Natural killer cell treated with Interleukin-12 subunit alpha and Interleukin-12 subunit beta and Interleukin-15 and Interleukin-18, amount 100 ng/mL, for 72 hours (primary cell): ENCODE measurements at places on chromosomes 13 and 19.

DNA sequence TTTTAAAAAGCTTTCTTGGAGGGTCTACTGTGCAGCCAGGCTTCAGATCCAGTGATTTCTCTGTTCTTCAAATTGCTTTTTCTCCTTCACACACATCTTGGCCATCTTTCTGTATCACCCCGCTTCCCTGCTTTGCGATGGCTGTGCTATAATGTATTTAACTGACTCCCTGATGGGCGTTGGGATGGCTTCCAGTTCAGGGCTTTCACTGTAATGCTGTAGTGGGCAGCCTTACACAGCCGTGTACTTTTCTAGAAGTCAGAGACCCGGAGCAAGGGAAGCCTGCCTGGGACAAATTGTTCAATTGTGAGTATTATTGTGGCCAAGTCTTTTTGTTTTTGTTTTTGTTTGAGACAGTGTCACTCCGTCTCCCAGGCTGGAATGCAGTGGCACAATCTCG, 19.4 kb upstream of the PAK4 start:
- no peak for DNase-seq

DNA sequence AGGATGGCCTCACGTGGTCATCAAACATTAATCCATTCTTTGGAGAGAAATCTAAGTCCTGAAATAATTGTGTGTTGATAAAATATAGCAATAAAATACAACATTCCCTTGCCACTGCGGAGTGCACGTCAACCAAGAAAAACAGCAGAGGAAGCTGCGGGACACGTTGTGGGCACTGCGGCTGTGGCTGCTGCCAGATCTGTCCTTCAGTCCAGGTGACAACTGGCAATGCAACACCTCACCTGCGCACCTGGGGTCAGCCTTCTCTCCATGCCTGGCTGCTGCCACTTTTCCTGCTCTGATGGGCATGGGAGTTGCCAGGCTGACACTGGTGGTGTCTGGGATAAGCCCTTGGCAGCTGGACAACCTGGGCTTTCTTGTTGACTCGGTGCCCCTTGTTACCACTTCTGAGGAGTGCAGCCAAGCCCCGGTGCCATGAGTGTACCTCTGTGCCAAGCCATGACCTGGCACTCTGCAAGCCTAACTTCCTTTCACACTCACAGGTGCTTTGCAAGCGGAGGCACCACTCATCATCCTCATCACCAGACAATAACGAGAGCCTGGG, 251.6 kb upstream of the TSHZ3 start:
- DNase-seq, result no peak

DNA sequence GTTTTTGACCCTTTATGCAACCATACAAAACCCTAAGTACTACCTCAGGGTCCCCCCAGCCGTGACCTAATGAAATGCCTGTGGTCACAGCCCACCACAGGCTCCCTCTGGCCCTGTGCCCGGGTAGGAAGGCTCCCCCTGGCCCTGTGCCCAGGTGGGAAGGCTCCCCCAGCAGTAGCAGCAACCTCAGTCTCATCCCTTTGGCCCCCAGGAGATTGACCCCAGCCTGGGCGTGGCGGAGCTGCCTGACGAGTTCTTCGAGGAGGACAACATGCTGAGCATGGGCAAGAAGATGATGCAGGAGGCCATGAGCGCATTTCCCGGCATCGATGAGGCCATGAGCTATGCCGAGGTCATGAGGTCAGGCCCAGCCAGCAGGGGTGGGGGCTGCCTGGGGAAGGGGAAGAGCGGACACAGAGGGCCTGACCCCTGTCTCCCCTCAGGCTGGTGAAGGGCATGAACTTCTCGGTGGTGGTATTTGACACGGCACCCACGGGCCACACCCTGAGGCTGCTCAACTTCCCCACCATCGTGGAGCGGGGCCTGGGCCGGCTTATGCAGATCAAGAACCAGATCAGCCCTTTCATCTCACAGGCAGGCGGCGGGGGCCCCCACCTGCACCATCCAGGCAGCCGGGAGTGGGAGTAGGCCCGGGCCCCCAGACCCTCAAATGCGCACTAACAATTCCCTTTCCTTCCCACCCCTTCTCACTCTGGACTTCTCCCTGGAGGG, 6.3 kb upstream of the BEST2 start:
- DNase-seq, result no peak

- no peak for DNase-seq
Measured at GRCh38 chr13:57128909-57129308, 11.8 kb upstream of the PRR20A start.

DNA sequence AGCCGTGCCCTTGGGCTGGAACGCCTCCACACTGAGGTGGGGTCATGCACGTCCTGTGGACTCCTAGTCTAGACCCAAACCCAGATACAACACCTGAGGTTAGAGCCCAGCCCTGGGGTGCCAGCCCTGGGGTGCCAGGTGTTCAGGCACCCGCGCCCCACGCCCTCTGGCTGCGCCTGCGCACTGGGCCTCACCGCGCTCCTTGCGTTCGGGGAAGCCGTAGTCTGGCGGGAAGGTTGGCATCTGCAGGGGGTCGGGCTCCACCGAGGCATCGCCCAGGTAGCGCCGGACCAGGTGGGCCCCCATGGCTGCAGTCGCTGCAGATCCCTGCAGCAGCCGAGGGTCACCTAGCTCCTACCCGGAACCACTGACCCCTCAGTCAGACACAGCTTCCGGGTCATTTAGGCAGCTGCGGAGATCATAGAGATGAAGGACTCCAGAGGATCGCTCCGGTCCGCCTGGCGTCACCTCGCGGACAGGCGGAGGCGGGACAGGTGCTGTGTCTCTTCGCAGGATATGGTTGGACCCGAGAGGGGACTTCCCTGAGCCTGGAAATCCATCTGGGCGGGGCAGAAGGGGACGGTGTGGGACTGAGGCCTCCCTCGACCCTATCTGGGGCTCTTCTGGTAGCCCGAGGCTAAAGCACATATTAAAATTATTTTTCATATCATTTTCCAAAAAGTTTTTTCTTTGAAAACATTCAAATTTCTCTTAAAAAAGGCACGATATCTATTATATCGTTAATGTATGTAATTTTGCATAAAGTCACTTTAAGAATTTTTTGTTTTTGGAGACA, at the start of gene NDUFB7:
Gene NDUFB7 (minus strand): TSS at position 372 of the 796 bp plus-strand sequence. CDS start 66 bp downstream, at position 306.
- DNase-seq, result peak; percentile 96

DNA sequence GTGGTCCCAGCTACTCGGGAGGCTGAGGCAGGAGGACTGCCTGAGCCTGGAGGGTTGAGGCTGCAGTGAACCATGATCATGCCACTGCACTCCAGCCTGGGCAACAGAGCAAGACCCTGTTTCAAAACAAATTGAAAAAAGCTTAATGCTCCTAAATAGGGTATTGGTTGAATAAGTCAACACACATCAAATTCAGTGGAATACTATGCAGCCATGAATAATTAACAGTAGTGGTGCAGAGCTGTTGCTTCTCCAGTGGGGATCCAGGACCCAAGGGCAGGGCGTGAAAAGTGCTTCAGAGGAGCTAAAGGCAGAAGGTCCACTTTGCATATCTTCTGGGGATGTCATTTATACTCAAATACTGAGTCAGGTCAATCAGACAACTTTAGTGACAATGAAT, 18.2 kb downstream of the SIGLEC8 start:
- no peak for DNase-seq

- DNase-seq, result no peak
Measured at GRCh38 chr13:22175241-22175640, 504.4 kb downstream of the FGF9 start.

- DNase-seq, result no peak
Measured at GRCh38 chr13:98749501-98749900, 3.0 kb downstream of the SLC15A1 start.

DNA sequence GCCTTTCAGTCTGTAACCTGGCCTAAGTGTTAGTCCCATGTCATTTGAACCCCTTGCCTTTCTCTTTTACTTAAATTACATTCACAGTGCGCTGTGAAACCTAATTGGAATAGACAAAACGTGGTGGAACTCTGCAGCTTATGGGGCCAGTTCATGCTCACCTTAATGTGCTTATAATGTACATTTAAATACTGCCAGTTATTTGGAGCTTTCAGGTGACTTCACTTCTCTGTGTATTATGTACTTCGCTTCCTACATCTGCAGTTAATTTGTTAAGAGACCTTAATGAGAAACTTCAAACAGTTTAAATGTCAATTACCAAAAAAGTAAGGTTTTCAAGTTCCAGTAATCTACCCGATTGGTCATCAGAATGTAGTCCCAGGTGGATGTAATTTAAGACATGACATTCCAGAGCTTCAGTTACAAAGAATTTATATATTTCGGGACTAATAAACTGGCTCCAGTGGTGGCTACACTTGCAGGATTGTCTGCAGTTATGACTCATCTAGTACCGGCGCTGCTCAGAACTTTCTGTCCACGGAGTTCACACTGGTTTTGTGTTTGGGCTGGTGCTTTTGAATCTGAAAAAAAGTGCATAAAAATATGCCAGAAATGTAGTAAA, 125.3 kb downstream of the TM9SF2 start:
- no peak for DNase-seq

DNA sequence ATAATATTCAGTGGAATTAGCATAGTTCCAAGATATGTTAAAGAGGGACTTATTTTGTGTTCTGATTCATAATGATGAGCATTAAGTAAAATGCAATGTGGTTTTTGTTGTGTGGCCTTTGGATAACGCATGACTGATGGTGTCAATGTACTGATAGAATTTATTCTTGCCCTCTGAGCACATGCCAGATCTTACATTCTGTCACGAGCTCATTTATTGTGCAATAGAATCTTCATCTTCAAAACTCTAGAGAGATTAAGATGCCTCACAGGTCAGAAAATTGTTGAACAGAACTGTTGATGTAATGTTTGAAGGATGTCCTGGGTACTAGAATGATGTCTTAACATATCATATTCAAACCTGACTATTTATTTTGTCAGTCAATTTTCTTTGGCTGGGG, 148.0 kb upstream of the HTR2A start:
- no peak for DNase-seq

DNA sequence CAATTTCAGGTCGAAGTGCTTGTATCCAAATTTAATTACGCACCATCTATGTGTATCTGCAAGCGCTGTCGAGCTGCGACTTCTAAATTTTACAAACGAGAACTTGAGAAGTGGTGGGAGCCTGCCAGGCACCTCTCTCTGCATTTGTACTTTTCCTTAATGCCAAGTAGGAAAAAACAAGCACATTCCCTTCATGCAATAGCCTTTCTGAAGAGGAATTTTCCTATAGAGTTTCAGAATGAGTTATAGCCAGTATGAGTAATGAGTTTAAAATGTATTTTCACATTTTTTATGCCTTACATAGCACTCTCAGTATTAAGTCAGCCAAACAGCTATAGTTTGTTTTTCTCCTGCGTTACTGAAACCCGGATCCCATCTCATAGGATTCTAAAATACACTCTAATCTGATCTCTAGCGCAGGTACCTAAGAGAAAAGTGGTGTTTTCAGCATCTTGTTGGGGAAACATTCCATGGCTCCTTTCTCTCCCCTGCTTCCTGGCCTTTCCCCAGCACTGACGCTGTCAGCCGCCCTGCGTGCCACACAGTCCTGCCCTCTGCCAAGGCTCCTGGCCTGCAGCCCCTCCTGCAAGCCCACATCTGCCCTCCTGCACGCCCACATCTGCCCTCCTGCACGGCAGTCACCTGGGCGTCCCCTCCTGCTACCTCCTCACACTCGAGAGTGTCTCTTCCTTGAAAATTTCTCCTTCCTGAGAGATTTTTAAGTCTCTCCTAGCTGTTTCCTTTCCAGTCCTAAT, 526.9 kb downstream of the MYO16 start:
- no peak for DNase-seq

GRCh38 chr13:46905249-46905648, 8.4 kb upstream of the HTR2A start:
- no peak for DNase-seq

- no peak for DNase-seq
Measured at GRCh38 chr13:96248103-96248502, 158.2 kb downstream of the HS6ST3 start.
